ENCODE measurements at places on chromosomes 2 and 18.

- DNase-seq = no peak
- peaks cover 9% of the 10 kb centered on the region for H3K27me3 ChIP-seq
Observed at GRCh38 chr2:71005271-71006202, 10.9 kb upstream of the TEX261 start.

DNA sequence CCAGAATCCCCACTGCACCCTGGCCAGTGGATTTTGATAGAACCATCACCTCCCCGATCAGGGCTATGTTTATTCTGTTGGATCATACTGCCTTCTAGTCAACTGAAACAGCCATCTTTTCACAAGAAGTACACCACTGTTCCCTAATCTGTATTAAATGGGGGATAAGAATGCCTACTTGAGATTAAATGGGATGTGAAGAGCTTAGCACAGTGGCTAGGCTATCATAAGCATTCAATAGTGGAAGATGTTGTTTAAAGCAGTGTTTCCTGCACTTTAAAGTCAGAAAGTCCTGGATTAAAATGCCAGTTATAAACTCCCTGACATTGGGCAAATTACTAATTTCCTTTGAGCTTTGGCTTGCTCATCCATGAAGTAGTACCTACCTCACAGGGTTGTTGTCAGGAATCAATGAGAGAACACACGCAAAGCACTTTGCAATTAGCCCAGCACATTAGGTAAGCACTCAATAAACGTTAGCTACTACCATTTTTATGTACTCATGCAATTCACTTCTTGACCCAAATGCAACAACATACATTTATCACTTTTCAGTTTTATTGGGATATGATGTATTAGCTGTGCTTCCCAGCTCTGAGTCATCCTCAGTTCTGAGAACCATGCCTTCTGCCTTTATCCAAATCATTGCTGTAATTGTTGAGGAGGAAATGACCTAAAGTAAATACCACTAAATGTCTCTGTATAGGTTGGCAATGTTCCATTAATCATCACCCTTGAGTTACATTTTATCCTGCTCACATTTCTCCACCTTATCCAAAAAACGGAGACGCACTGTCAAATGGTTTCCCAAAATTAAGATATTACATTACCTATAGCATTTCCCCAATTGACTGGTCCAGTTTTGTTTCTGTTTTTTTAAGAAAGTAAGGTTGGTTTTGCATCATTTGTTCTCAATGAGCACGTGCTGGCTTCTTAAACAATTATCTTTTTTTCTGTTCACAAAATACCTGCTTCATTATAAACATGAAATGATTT lies 2.1 kb downstream of the TMEM247 start:
- peaks cover 3% of the 10 kb centered on the region for H3K36me3 ChIP-seq
- no peak overlapping the region for H3K27ac ChIP-seq

GRCh38 chr2:21096458-21096857 lies 27.3 kb upstream of the TDRD15 start:
- H3K36me3 ChIP-seq = no peaks in the 10 kb centered on the region
- H3K27me3 ChIP-seq = peaks cover 3% of the 10 kb centered on the region
- H3K27ac ChIP-seq = no peak overlapping the region
- H3K4me3 ChIP-seq = no peak overlapping the region
- no peaks in the 10 kb centered on the region for H3K4me1 ChIP-seq
- no peak for DNase-seq

- H3K27me3 ChIP-seq = peaks cover 5% of the 10 kb centered on the region
- no peaks in the 10 kb centered on the region for H3K36me3 ChIP-seq
- H3K4me3 ChIP-seq = no peak overlapping the region
Observed at GRCh38 chr2:199485732-199486335, 28.1 kb upstream of the SATB2 start.

DNA sequence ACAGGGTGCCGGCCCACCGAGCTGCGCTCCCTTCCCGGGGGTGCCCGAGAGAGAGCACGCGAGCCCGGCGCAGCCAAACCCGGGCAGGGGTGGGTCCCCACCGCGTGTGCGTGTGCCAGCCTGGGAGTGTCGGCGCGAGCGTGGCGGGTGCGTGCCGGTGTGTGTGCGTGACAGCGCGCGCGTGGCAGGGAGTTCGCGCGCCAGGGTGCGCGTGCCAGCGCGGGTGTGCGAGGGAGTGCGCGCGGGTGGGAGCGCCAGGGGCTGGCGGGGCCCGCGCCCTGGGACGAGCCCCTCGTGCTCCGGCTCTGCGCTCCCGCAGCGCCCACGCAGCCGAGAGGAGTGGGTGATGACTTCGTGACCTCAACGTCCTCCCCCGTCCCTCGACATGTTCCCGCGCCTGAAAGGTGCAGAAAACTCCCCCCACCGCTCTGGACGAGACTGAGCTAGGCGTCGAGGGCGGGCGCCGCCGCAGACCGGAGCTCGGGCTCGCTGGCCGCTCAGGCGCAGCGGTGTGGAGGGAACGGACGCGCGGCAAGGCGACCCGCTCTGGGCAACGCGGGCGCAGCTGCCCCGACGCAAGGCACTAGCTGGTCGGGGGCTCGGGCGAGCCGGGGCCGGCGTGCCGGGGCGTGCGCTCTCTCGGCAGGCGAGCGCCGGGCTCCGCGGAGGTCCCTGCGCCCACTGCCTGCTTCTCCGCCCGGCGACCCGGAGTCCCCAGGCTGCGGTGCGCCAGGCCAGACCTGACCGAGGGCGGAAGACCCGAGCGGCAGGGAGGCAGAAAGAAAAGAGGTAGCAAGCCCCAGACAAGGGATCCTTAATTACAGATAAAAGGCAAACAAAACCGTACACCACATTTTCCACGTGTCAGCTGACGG lies 582.8 kb downstream of the ZEB2 start:
- H3K27ac ChIP-seq = no peak overlapping the region
- no peaks in the 10 kb centered on the region for H3K36me3 ChIP-seq
- DNase-seq = no peak
- peaks cover 47% of the 10 kb centered on the region for H3K27me3 ChIP-seq
- H3K4me1 ChIP-seq = peaks cover 8% of the 10 kb centered on the region

DNA sequence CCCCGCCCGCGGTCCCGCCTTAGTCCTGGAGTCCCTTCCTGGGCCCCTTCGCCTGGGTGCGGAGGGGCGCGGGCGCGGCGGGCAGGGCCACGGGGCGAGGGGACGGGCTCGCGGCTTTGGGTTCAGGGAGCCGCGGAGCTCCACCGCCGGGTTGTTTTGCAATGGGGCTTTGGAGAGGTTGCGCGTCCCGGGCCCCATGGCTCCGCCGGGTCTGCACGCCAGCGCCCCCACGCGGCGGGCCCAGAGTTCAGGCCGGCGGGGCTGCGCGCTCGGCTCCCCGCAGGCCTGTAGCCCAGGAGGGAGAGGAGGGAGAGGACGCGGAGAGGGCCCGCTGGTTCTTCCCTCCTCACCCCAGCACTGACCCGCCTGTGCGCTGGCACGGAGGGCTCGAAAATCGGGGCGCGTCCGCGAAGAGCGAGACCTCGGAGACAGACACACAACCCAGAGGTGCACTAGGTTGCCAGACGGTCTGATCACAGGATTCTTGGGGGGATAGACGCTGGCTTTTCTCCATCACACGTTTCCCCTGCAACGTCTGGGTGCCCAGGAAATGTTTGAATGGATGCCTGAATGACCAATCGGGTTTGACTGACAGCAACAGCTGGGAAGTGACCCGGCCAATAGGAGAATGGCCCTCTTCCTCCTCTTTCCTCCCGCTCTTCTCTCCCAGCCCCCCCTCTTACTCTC lies 4.9 kb upstream of the SIX2 start:
- no peak overlapping the region for H3K4me3 ChIP-seq
- peaks cover 77% of the 10 kb centered on the region for H3K27me3 ChIP-seq
- H3K4me1 ChIP-seq = peaks cover 17% of the 10 kb centered on the region
- peak; percentile 33 for DNase-seq

DNA sequence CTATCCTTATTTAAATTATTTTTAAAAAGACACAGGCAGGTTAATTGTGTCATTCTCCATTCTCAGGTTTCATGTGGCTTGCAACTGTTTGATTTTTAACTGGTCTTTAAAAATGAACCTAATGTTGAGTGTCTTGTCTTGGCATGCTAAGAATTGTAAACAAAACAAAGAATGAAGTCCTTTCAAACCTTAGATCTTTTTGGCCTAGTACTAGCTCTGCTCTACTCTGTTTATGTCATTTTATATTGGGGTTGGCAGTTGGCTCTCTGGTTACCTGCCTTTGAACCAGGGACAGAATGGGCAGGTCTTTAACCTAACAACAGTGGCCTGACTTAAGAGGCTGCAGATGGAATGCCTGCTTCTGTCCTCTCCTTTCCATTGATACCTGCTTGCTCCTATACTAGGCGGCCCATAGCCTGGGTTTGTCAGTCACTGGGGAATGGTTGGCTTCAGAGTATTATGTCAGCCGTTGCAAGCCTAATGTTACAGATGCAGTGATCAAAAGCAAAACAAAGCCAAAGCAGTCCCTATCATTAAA lies 85.5 kb downstream of the MTA3 start:
- H3K27me3 ChIP-seq = no peaks in the 10 kb centered on the region
- DNase-seq = no peak
- H3K36me3 ChIP-seq = no peaks in the 10 kb centered on the region
- no peak overlapping the region for H3K4me3 ChIP-seq
- H3K27ac ChIP-seq = no peak overlapping the region

- no peak overlapping the region for H3K4me3 ChIP-seq
- no peaks in the 10 kb centered on the region for H3K4me1 ChIP-seq
- no peaks in the 10 kb centered on the region for H3K36me3 ChIP-seq
- H3K27me3 ChIP-seq = no peaks in the 10 kb centered on the region
- H3K27ac ChIP-seq = no peak overlapping the region
Observed at GRCh38 chr2:71554706-71555056, 101.3 kb downstream of the DYSF start.
